ENCODE measurements at places on chromosomes 13 and 19.

DNA sequence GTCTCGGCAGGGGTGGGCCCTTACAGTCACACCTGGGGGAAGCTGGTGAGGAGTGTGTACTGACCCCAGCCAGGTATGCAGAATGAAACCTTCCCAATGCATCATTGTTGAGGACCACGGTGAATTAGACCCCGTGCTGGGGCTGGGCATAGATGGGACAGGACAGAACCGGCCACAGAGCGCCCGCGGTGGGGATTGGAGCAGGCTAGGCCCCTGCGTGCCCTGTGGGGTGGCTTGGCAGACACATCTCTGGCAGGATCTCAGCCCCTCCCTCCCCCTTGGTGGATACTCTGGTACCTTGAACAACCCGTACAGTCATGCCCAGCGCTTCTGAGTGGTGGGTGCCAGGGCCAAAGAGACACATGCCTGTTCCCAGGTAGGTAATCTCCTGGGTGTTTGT is 200.6 kb downstream of the TEX29 start:
- no peak for ATAC-seq

- no peak for ATAC-seq
Observed at GRCh38 chr19:12648088-12648487, 18.5 kb downstream of the MAN2B1 start.

- ATAC-seq = no peak
Observed at GRCh38 chr19:17681505-17682125, 6.5 kb downstream of the UNC13A start.

- ATAC-seq = no peak
Observed at GRCh38 chr19:15197275-15197941, 3.4 kb downstream of the NOTCH3 start.

GRCh38 chr13:84137292-84137691 is 255.0 kb upstream of the SLITRK1 start:
- ATAC-seq = peak; percentile 98

- ATAC-seq = no peak
Observed at GRCh38 chr19:10604460-10604980, 17.4 kb upstream of the AP1M2 start.

- ATAC-seq = no peak
Observed at GRCh38 chr13:27450921-27451471, 632 bp upstream of the MTIF3 start.

GRCh38 chr13:54486421-54487166 is 1458.0 kb downstream of the OLFM4 start:
- no peak for ATAC-seq

DNA sequence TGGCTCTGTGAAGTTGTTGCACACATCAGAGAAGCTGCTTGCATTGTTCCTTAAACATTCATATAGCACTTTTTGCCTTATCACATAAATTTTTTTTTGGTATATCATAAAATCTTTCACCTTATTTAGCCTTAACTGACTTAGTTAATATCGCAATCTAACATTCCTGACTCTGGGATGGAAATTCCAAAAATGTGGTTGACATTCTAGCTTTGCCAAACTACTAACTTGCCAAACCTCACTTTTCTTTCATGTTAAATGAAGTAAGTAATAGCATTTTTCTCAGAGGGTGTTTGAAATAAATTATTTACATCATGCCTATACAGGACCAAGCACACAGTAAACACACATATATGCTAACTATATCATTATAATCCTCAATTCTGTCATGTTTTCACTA is 736.9 kb upstream of the PCDH9 start:
- no peak for ATAC-seq

GRCh38 chr19:50003810-50004419 is 21.3 kb downstream of the VRK3 start:
- peak; percentile 94 for ATAC-seq

DNA sequence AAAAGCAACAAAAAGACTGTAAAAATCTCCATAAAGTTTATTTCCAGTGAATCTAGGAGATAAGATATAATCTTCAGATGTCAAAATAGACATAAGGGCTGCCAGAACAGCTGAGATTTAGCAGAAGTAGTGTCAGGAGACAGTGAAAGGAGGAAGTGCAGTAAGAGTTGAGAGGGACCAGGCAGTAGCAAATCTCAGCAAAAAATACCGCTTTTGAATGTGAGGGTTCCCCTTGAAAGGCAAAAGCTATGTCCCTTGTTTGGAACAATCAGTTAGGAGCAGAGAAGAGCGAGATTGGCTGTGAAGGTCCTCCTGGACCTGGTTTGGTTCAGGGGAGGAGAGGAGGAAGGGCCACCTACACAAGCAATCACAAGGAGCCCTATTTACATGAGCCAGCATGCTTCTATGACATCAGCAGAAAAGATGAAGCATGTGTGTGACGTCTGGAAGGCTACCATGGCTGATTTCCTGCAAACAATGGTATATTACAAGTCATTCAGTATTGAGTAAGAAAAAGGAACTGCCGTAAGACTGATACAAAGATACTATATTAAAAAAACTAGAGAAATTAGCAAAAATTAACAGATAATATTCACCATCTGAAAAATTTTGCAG is 98.9 kb upstream of the SIAH3 start:
- no peak for ATAC-seq

- no peak for ATAC-seq
Observed at GRCh38 chr19:10344780-10345179, 5.4 kb upstream of the ICAM3 start.

GRCh38 chr13:94702181-94703041 is 9.9 kb downstream of the SOX21 start:
- no peak for ATAC-seq

- peak; percentile 28 for ATAC-seq
Observed at GRCh38 chr13:114129649-114130062, 2.8 kb downstream of the RASA3 start.

DNA sequence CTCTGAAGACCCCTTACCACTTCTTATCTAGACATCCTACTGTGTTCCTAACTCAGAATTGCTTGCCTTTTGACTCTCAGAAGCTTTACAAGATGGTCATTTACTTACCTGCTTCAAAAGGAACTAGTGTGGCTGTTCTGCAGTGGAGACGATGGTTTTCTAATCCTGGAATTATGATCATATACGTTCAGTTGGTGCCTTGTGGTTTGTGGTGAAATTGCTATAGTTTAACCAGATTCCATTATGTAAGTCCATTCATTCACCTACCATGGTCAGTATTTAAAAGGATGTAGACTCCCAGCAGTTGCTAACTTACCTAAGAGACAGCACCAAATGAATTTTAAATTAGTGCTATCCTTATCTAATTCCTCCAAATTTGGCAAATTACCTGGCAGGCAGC is 210.9 kb downstream of the SHISA2 start:
- ATAC-seq = no peak

- no peak for ATAC-seq
Observed at GRCh38 chr13:23575632-23576031, 5.4 kb downstream of the TNFRSF19 start.

GRCh38 chr13:71863254-71863865 is 3.6 kb downstream of the DACH1 start:
- no peak for ATAC-seq

- no peak for ATAC-seq
Observed at GRCh38 chr13:49110913-49111170, 109.3 kb upstream of the MLNR start.

- ATAC-seq = no peak
Observed at GRCh38 chr13:42270857-42271215, 1.1 kb upstream of the AKAP11 start.

DNA sequence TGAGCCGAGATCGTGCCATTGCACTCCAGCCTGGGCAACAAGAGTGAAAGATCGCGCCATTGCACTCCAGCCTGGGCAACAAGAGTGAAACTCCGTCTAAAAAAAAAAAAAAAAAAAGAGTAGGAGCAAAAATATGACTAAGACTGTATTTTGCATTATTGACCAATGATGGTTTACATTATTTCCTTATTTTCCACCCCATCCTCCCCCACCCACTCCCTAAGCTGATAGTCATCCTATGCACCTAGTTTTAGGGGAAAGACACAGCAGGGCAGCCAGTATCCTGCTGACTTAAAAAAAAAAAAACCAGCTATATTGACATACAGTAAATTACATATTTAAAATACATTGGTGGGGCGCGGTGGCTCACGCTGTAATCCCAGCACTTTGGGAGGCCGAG is 25.1 kb downstream of the VAV1 start:
- ATAC-seq = peak; percentile 40

DNA sequence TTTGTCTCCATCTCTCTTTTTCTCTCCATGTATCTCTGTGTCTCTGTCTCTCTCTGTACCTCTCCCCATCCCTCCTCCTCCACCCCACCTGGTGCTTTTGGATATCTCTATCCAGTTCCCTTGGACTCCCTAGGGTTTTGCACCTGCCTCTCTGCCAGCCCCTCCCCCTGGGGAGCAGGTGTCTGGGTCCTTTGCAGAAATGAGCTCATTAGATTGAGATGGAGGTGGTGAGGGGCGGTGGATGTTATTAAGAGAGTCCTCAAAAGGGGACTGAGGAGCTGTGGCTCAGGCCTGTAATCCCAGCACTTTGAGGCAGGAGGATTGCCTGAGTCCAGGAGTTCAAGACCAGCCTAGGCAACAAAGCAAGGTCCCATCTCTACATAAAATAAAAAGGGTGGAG is 2.1 kb downstream of the KCNN4 start:
- ATAC-seq = no peak

DNA sequence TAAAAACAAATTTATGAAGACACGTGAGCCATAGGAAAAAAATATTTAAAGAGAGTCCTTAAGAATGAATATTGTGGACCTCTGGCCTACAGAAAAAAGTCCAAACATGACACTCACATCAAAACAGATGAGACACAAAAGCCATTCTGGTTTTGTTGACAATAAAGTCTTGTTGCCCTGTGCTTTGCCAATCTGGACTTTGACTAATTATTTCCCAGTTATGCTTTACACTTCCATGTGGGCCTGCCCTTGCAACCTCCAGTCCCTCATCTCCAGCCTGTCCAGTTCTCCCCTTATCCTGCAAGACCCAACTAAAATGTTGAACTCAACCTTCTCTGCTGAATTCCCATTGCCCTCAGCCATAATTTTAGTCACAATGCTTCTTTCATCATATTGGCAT is 184.5 kb upstream of the SERP2 start:
- no peak for ATAC-seq

GRCh38 chr19:19405971-19406877 is 749 bp downstream of the GATAD2A start:
- ATAC-seq = peak; percentile 15

DNA sequence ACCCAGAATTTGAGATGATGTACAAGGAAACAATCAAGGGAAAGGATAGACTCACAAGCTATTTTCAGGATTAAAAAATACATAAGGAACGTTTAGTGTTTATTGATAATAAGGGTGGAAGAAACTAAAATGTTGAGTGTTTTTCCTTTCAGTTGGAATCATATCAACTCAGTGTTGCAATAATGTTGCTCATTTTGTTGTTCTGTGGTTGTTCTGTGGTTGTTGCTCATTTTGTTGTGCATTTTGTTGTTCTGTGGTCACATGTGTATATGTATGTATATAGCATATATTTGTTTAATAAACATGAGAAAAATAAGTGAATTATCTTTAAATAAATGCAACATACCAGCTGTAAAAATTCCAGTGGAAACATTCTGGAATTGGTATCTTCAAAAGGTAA is 262.4 kb upstream of the SPRY2 start:
- ATAC-seq = no peak

- no peak for ATAC-seq
Observed at GRCh38 chr13:28179974-28180373, 41.6 kb downstream of the PAN3 start.

- ATAC-seq = no peak
Observed at GRCh38 chr19:1210227-1210538, 4.6 kb downstream of the STK11 start.

DNA sequence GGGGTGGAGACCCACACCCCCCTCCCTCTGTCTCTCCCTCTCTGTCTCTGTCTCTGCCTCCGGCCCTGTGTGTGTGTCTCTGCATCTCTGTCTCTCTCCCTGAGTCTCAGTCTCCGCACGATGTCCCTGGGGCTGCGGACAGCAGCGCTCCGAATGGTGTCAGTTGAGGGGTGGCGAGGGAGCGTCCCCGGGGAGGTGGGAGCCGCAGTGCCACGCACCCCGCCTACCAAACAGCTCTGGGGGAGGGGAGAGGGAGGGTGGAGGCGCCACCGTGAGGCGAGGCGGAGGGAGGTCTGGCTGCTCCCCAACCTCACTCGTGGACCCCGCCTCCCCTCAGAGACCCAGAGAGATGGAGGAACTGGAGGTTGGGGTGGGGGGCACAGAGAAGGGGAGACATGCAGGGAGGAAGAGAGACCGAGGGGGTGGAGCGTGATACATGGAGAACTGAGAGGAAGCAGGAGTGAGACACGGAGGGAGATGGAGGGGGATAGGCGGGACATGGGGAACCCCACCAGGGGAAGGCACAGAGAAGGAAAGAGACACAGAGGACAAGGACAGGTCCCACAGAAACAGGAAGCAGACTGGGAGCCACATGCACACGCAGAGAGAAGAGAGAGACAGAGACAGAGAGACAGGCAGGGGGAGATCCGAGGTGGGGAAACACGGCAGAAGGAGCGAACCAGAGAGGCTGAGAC is 7.2 kb downstream of the ERFL start:
- no peak for ATAC-seq

DNA sequence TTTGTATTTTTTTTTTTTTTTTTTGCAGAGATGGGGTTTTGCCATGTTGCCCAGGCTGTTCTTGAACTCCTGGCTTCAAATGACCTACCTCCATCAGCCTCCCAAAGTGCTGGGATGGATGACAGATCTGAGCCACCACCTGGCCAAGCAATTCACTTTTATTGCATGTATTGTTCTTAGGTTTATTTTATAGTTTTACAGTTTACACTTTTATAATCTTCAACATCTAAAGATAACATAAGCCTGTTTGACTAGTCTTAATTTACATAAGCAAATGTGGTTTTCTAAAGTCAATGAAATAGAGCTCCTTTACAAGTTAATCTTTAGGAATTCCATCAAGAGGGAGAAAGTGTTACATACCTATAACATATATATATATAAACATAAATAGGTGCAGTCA is 9.5 kb upstream of the MPV17L2 start:
- no peak for ATAC-seq

- no peak for ATAC-seq
Observed at GRCh38 chr13:60679928-60680694, 283.1 kb downstream of the TDRD3 start.

DNA sequence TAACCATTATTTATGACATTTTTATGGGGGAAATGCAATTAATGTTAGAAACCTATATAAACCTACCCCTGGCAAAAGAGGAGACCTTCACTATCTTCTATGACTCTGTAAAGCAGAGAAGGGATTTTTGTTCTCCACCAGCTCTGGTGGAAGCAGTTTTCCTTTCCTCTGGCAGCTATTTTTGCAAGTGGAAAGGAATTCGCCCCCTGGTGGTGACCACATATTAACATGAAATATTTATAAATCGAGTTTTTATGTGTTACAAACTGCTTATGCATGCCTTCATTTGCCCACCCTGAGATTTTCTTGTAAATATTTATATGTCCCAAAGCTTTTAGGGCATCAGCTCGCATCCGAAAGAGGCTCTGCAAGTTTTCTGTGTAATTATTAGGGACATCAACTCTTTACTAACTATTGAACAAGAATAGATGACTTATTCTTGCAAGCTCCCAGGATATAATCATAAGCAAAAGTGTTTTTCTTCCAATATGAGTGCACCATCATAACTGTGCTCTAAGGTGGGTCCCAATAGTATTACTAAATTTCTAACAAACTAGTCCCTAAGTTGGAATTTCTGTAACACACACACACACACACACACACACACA is 62.4 kb downstream of the SERTM1 start:
- ATAC-seq = no peak
